Effector CD4-positive, alpha-beta T cell (primary cell): ENCODE measurements at places on chromosomes 6 and 20.

DNA sequence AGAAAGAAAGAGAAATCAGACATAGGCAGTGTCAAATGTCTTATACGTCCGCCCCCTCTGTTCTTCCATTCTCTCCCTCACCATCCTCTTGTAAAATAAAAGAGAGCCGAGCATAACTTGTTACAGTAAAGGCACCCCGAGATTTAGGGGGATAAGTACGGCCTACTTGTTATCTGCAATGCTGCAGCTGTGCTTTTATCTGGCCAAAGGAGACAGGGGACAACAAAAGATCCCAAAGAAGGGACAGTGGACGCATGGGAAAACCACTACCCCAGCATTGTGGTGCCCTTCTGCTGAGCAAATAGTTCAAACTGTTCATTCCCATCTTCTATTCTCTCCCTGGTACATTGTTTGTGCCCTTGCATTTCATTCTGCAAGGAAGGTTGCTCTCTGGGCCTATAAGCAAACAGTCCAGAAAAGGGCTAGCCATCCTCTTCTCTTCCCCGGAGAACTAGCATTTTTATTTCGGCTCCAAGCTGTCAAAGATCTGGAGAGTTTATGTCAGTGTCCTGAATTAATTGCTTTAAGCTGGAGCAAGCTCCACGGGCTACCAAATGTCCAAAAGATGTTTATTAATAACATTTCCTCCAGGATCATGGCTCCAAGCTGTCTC lies 22.3 kb downstream of the FOXA2 start:
- DNase-seq: no peak

DNA sequence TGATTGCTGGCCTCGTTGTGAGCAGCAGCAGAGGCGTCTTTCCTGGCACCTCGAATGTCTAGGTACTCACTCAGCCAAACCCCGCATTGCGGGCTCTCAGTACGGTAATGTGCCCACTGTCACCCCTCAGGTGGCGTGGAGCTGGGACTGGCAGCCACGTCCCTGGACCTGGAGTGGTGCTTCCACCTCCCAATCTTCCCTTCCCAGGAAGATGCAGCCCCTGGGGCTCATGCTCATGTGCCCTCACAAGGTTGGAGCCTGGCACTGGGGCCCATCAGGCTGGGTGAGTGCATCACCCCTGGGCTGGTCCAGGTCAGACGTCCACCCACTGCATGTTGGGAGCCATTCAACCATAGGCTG lies 75.7 kb downstream of the TCP11 start:
- no peak for DNase-seq

DNA sequence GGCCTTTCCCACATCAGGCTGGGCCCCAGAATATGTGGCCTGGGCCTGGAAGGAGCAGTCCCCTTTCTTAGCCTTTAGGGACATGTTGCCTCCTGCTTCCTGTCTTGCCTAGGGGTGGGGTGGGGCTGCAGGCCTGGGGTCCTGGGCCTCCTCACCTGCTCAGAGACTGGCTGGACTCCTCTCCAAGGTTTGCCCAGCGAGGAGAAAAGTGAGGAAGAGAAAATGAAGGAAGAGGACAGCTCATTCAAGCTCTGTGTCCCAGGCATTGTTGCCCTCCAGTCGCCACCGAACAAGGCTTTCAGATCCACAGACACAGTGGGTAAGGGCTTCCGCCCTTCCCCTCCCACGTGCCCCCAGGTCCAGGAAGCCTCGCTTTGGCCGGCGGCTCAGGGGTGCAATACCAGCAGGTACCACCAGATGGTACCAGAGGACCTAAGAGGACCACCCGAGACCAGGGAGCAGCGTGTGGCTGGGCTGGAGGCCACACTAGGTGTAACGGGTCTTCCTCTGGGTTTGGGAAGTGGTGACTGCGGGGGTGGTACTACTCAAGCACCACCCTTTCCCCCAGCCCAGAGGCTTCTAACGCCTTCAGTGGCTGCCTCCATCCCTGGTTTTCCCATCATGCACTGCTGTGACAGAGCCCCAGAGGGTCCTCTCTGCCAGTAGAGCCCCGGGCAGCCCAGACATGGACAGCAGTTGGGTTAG lies 5.5 kb upstream of the BAK1 start:
- peak; percentile 85 for DNase-seq

DNA sequence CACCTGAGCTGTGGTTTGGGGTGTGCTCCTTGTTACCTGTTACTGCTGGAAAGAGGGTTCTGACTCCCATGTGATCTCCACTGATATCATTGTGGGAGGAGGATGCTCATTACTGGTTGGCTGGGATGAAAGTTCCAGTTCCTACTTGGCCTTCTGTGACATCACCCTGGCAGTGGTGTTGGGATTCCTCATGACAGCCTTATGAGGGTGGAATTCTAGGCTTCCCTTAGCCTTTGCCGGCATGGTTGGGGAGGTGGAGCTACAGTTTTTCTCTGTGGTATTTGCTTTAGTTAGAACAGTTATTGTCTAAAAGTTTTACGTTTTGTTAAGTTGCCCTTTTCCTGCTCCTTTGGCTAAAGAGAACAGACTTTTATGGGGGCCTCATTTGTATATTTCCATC lies 112.1 kb downstream of the AFG1L start:
- no peak for DNase-seq

GRCh38 chr20:2093159-2093781 lies 8.4 kb upstream of the STK35 start:
- DNase-seq: no peak

DNA sequence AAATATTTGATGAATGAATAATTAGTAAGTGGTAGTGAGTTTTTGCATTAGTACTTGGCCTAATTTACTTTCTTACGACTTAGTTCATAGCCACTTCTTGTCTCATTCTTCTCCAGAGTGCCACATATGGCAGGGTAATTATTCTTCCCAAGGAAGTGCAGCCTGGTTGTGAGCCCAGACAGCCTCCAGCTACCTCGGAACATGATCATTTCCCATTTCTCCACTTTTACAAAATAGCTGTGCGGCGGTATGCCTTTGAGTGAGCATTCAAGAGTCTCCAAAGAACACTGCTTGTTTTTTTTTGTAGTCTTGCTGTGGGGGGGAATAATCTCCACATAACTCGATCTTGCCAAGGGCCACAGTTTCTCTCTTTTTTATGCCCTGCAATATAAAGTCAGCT lies 765.0 kb downstream of the HDGFL1 start:
- no peak for DNase-seq

DNA sequence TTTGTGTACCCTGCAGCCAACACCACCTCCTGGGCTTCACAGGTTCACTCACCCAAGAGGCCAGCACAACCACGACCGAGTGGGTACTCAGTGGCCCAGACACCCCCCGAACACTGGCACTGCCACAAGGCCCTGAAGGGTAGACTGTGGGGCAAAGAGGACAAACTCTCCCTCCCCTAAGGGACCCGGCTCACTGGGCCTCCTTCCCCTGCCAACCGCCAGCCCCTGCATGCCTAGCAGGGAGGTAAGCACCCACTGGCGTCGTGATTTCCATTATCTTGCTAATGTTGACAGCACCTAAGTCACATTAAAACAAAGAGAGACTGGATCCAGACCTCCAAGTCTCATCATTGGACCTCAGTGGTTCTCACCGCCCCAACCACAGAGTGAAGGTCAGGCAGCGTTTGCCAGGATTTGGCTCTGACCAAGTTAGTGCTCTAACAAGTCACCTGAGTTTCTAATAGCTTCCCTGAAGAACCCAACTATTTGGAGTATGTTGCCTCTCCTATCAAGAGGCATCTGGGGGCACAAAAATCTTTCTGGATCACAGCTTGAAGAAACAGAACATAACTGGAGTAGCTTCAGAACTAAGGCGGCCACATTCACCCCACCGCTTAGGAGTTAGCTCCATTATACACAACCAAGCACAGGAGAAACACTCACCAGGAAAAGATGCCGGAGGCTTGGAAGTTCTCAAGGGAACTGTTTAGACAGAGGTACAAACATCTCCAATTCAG lies 14.0 kb upstream of the APMAP start:
- no peak for DNase-seq

DNA sequence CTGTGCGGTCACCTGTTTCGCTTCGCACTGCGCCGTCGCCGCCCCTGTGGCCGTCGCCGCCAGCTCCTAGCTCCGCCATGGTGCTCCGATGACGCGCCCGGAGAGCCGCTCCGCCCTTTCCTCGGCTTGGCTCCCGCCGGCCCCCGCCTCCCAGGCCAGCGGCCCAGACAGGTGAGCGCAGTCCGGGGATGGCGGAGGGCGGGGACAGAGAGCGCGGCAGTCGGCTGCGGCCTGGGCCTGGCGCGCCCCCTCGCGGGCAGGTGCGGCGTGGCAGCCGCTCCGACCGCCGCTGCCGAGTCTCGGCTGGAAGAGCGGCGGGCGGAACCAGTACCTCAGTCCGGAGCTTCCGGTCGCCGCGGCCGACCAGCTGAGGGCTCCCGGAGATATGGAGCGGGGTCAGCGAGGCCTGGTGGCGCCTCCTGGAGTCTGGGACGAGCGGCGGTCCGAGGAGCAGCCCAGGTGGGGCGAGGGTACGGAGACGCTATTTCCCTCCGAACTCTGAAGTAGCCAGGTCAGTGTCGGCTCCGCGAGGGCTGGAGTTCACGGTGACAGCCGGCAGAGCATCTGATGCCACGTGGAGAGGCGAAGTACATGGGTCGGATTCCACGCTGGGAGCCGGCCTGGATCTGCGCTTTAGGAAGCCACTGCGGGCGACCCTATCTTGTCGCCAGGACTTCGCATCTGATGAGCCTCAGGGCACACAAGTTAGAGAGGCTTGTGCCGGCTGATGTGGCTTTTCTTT lies at the start of gene MAP7:
TSS of gene MAP7 (minus strand) at position 93 of the 742 bp plus-strand sequence. CDS start at position 79, 14 bp downstream.
- DNase-seq: peak; percentile 60

GRCh38 chr6:73236144-73236750 lies 11.0 kb upstream of the KHDC1L start:
- DNase-seq: no peak

DNA sequence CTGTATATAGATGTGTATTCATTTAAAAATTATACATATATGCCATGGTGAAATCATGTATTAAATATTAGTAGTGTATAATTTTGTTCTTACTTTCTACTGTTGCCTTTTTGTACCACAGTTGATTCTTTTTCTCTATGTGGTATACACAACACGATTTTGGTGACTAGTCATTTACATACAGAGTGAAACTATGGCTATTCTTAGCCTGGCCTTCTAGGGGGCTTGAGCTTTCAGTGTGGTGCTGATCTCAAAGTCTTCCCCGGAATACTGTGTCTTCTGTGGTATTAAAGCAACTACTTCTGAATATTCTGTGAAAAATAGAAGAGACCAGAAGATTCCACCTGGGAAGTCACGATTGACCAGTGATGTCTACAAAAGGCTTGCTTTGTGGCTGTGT lies 301.9 kb downstream of the UTRN start:
- DNase-seq: no peak

DNA sequence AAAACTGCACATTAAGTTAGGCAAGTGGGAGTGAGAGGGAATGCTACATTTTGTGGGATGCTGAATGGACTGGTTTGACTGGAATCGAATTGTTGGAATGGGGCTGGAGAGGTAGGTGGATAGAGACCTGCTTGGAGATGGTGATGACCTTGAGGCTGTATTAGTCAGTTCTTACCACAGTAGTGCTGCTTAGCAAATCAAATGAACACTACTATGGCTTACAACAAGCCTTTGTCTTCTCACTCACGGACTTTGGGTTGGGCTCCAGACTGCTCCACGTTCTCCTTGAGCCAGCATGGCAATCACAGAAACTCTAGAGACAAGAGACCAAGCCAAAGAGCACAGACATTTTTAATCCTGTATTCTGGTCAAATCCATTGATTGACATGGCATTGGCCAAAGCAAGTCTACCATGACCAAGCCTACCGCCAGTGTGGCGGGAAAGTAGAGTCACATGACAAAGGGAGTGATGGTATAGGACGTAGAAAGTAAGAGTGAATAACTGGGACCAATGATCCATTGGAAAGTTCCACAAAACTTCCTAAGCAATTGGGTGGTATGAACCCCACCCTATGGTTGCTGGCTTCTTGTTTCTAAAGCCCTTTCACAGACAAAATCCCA lies 70.3 kb upstream of the FOXP4 start:
- DNase-seq: no peak

DNA sequence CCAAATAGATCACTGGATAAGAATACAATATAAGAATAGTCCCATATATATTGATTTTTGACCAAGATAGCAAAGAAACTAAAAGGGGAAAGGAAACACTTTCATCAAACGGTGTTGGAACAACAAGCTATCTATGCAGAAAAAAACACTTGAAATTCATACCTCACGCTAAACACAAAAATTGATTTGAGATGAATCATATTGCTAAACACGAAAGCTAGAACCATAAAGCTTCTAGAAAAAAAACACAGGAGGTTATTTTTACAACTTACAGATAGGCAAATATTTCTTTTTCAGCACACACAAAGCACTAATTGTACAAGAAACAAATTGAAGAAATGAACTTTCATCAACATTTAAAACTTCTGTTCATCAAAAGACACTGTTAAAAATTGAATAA lies 36.7 kb upstream of the TMEM14A start:
- no peak for DNase-seq

DNA sequence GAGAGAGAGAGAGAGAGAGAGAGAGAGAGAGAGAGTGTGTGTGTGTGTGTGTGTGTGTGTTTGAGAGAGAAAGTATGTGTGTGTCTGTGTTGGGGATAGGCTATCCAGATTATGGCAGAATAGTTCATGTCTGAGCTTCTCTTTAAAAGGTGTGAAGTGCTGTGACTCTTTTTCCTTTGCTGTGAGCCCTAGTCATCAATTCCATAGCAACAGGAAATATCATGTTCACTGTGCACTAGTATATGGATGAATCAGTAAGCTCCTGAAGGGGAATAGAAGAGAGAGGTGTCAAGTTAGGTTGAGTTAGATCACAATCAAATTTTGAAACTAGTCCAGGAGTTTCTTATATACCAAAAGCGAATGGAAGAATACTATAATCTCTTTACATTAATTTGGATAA lies 318.7 kb downstream of the RFPL4B start:
- no peak for DNase-seq

GRCh38 chr6:157841211-157841840 lies 18.3 kb downstream of the SNX9 start:
- DNase-seq: no peak

DNA sequence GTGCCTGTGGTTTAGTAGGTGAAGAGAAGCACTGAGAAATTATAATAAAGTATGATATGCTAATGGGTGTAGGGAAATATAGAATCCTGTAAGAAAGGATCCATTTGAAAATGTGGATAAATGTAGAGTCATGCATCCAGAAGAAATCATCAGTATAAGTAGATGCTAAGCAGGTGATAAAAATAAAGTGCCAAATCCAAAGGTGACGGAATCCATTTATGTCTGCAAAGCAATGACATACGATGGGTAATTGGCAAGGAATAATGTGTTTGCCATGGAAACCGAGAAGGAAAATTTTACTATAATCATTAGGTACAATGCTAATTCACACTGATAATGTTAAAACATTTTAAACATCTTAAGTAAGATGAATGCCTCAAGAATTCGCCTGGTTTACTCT lies 163.0 kb downstream of the OPN5 start:
- DNase-seq: no peak

GRCh38 chr6:163965426-163966348 lies 551.2 kb downstream of the QKI start:
- no peak for DNase-seq

- DNase-seq: no peak
Observed at GRCh38 chr20:33601861-33602260, 60.3 kb upstream of the C20orf144 start.
